ENCODE measurements at places on chromosomes 7 and 10.
A peak's percentile ranks its signal among the peaks of the same experiment; 100 is the strongest.

DNA sequence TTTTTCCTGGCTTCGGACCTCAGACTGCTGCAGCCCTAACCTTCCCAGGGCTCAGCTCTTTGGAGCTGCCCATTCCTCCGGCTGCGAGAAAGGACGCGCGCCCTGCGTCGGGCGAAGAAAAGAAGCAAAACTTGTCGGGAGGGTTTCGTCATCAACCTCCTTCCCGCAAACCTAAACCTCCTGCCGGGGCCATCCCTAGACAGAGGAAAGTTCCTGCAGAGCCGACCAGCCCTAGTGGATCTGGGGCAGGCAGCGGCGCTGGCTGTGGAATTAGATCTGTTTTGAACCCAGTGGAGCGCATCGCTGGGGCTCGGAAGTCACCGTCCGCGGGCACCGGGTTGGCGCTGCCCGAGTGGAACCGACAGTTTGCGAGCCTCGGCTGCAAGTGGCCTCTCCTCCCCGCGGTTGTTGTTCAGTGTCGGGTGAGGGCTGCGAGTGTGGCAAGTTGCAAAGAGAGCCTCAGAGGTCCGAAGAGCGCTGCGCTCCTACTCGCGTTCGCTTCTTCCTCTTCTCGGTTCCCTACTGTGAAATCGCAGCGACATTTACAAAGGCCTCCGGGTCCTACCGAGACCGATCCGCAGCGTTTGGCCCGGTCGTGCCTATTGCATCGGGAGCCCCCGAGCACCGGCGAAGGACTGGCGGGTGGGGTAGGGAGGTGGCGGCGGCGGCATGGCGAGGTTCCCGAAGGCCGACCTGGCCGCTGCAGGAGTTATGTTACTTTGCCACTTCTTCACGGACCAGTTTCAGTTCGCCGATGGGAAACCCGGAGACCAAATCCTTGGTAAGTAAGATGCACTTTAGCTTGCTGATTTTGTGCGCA, at the start of gene PLXDC2:
PLXDC2 (plus strand) TSS at position 22 of the 820 bp plus-strand sequence.
- peak; percentile 72 for DNase-seq

GRCh38 chr10:15067154-15067553, 21.4 kb downstream of the ACBD7 start:
- no peak for DNase-seq

DNA sequence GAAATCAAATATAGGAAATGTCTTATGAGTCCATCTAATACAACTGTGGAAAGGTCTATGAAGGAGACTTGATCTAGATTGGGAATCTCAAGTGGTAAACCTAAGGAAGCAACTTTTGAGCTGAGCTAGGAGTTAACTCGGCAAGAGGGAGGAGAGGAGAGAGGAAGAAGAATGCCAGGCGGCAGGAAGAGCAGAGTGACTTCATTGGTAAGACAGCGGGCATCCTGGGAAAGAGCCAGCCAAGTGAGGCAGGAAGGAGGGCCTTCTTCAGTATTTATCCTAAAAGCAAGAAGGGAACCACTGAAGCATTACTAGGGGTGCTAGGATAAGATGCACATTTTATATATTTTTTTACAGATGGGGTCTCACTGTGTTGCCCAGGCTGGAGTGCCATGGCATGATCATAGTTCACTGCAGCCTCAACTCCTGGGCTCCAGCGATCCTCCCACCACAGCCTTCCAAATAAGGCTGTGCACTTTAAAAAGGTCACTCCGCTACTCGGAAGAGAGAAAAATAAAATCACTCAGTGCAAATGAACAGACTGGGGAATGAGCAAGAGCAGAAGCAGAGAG, 2.0 kb downstream of the BCL7B start:
- no peak for DNase-seq

- DNase-seq: peak; percentile 63
These were observed 65.5 kb upstream of the SH2B2 start for GRCh38 chr7:102220960-102221800.

DNA sequence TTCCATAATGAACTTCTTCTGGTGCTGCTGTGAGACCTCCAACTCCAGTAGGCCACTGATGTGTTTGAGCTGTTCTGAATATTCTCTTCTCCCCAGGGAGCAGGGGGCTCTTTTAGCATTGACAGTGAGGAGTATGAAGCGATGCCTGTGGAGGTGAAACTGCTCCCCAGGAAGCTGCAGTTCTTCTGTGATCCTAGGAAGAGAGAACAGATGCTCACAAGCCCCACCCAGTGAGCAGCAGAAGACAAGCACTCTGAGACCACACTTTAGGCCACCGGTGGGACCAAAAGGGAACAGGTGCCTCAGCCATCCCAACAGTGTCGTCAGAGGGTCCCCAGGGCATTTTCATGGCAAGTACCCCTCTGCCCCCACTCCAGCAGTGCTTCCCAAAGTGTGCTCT, 49.3 kb downstream of the DENND11 start:
- no peak for DNase-seq

- DNase-seq: no peak
These were observed 108.6 kb downstream of the GRK5 start for GRCh38 chr10:119316002-119316358.

GRCh38 chr10:86300399-86300925, 66.1 kb downstream of the GRID1 start:
- peak; percentile 3 for DNase-seq

Measured in femur (tissue), 1 donor.